ENCODE measurements at places on chromosomes 16 and 17.

GRCh38 chr17:3038941-3039340 lies 24.5 kb downstream of the OR1D5 start:
- peak; percentile 73 for DNase-seq

DNA sequence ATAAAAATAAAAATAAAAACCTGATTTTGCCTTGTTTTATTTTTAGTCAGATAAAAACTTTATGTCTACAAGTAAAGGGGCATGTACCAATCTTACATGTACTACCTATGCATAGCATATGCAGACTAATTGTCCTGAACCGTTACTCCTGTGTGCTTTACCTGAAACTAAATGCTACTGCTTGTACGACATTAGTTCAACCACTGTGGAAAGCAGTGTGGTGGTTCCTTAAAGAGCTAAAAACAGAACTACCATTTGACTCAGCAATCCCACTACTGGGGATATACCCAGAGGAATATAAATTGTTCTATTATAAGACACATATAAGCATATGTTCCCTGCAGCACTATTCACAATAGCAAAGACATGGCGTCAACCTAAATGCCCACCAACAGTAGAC lies 426.0 kb upstream of the PMFBP1 start:
- DNase-seq, result no peak

DNA sequence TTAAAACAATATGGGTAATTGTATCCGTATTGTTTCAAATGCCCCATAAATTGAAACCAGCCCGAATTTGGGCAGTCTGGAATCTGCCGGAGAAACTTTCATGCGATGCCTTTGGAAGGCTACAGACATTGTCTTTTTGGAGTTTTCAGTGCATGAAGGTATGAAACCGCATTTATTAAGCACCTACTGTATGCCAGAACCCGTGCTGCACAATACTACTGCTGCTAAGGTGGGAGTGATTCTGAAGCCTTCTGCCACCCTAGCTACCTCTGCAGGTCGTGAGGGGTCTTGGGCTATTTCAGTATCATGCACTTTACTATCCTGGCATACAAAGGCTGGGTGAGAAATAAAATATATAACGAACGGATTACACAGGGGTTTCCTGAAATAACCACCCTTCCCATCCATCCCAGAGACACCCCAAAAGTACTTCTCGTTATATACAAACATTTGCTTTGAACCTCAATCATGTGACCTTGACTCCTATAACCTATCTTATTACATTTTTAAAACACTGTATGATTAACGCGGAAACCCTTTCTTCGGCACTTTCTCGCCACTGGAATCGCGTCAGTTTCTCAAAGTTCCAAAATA lies 1.0 kb upstream of the MSI2 start:
- DNase-seq, result peak; percentile 12

- no peak for DNase-seq
Measured at GRCh38 chr16:12062343-12063003, 85.9 kb downstream of the SNX29 start.

- no peak for DNase-seq
Measured at GRCh38 chr17:30173649-30174048, 57.0 kb downstream of the NSRP1 start.

GRCh38 chr16:9258423-9259051 lies 167.1 kb downstream of the HAPSTR1 start:
- DNase-seq, result peak; percentile 8

DNA sequence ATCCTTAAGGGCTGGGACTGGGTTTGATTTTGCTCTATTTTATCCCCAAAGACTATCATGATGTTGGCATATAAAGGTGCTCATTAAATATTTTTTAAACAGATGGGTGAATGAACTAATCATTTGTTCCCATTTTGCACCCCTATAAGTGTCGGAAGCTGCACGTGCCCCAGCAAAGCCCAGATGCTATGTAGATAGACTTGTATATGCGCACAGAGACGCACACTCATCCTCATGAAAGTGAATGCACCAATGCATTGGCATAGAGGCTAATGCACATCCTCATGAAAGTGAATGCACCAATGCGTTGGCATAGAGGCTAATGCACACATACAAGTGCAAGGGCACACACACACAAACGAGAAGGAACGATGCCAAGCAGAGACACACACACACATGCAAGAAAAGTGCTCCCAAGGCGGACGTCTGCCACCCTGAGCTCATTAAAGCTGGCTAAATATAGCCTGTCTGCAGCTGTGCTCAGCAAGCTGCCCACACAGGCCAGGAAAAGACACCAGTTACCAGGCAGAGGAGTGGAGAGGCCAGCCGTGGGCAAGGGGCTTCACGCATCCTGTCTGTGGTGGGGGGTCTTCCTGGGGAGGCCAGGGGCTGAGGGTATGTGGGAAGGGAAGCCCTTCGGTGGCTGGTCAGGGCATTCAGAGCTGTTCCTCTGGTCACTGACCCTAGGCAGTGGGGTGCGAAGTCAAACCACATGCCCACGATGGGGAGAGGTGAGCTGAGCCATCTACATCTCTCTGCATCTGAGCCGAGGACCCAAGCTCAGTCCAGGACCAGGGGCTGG lies 52.6 kb downstream of the PIMREG start:
- DNase-seq, result peak; percentile 15

DNA sequence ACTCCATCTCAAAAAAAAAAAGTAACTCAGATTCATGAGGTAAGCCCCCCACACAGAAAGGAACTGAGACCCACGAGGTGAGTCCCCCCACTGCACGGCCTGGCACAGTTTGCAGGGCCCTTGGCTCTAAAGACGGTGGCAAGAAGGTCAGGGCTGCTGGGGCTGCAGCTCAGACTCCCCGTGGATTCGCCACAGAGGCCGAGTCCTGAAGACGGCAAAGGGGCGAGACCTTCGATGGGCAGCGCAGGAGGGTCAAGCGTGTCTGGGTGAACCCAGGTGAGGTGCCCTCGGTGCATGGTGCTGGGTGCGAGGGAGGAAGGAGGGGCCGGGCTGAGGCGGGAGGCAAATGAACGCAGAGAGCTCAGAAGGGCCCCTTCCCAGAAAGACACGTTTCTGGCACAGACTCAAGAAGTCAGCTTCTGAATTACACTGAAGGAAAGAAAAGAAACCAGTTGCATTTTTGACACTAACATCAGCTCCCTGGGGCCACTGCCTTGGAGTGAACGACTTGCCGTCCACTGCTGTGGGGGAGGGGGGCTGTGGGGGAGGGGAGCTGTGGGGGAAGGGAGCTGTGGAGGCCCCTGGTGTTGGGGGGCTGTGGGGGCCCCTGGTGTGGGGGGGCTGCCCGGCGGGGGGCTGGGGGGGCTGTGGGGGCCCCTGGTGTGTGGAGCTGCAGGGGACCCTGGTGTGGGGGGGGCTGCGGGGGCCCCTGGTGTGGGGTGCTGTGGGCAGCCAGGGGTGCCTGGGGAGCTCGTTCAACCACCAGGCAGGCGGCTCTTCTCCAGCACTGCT lies 69.8 kb upstream of the METRNL start:
- DNase-seq, result no peak

GRCh38 chr16:58487566-58488351 lies 12.2 kb upstream of the NDRG4 start:
- peak; percentile 77 for DNase-seq

- DNase-seq, result no peak
Measured at GRCh38 chr17:15882058-15882720, 62.7 kb upstream of the ADORA2B start.

DNA sequence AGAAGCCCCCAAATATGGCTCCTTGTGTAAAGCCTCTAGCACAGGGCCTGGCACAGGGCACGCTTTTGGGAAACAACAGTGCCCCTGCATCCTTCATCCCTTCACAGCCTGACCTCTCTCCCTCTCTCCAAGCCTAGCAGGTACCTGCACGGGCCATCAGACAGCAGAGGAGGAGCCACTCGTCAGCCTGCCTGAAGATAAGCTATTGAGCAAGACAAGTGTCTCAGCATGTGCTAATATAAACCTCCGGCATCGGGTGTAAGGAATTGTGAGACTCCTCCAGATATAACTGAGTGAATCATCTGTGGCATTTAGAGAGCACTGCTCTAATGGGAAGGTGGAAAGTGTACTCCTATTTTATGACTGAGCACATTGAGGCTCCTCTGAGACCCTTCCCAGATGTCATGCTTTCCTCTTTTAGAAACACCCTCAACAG lies 38.3 kb downstream of the TBX4 start:
- no peak for DNase-seq

GRCh38 chr17:79933863-79934652 lies 94.8 kb upstream of the CBX4 start:
- peak; percentile 19 for DNase-seq

GRCh38 chr17:81870131-81870980 lies 781 bp downstream of the ARHGDIA start:
- no peak for DNase-seq

- no peak for DNase-seq
Measured at GRCh38 chr16:13594823-13595222, 325.1 kb upstream of the ERCC4 start.

DNA sequence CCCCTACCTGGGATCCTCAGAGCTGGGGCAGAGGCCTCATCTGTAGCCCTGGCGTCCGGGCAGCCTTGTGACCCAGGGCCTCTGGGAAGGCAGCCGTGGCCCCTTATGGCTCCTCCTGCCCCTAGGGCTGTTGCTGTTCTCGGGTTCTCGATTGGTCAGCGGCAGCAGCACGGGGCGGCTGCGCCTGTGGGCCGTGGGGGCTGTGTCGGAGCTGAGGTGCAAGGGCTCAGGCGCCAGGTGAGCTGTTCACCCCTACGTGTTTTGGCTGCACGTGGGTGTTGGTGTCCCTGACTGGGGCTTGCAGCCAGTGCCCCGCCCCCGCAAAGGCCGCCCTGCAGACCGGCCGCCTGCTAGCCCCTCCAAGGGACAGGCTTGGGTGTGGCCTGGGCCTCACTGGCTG lies 5.8 kb upstream of the RHOT2 start:
- DNase-seq, result no peak

DNA sequence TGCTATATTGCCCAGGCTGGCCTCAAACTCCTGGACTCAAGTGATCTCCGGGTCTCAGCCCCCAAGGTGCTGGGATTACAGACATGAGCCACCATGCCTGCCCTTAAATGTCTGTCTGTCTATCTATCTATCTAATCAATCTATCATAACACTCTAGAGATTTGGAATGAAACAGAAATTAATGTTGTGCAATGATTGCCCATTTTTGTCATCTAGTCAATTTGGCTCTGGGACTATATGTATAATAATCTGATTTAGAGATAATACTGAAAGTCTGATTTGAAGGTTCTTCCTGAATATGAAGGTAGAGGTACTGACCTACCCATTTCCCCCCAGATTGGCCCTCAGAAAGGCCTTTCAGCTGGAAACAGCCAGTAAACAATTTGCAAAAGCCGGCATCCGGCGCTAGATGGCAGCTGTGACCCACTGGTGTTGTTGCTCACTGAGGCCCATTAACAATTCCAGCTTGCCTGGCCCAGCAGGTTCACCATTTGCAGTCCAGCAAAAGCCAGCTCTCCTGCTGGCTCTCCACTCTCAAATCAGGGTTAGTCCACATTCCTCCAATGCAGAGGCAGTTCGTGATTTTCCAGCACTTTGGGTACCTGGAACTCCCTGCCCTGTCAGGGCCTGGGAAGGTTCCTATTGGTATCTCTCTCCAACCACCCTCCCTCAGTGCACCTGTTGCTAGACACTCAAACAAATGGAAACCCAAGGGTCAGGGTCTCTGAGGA lies 22.9 kb upstream of the C16orf87 start:
- DNase-seq, result peak; percentile 21

- peak; percentile 65 for DNase-seq
Measured at GRCh38 chr16:621526-622105, 9.2 kb upstream of the WFIKKN1 start.

DNA sequence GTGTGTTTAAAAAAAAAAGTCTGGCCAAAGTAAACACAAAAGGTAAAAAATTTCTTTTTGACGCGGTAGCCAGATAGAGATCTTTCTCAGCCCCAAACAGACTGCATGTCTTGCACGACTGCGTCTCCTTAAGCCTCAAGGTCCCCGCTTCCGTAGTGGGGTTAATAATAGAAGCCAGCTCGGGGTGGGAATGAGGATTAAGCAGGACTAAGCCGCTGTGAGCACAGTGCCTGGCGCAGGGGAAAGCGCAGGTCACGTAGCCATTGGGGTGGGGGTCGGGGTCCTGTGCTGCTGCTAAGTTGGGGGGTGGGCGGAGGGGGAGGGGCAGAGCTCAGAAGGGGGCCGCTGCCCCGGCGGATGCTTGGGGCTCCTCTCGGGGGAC lies 521 bp downstream of the GGA2 start:
- no peak for DNase-seq

DNA sequence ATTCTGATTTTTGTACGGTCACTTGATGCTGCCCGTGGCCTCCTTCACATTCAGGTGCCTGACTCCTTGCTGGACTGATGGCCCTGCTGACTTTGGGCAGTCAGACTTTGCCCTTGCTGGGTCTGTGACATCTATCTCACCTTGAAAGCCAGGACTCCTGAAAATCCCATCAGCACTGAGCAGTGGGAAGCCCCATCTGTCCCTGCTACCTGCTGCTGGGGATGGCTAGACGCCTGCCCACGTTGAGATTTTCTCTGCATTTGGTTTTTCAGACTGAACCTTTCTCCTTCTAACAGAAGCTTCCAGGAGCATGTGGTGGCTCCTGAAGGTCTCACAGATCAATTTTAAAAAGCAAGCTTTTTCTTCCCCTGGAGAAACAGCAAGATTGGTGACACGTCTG lies 10.2 kb upstream of the ZNF18 start:
- no peak for DNase-seq

- no peak for DNase-seq
Measured at GRCh38 chr17:1899403-1900000, 69.7 kb downstream of the RPA1 start.

GRCh38 chr16:11677451-11677951 lies 9.2 kb downstream of the SNN start:
- no peak for DNase-seq
